ENCODE measurements at places on chromosomes 12 and 14. TPM values are rescaled to one million over a fixed set of nuclear protein-coding genes. Genes with fewer than 3 reads are reported as not detected.

DHH gene
- total RNA-seq: 0.08 TPM

DNA sequence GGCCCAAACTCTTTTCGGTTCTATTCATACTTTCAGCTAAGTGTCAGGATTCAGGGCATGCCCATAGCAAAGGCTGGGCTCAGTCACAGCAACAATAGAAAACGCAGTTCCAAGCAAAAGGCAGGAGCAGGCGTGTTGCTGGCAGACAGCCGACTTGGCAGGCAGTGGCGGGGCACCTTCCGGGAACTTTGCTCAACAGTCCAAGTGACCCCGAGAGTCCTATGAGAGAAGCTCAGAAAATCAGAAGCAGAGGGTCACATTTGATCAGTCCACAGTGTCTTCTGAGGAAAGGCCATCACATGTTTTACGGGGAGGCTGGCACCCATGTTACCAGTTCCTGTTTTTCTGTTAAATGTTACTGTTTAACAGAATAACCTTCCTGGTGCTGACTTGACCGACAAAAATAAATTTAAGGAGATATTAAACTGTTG is 115.0 kb downstream of the DACT1 start:
- no peak overlapping the region for H3K4me3 ChIP-seq
- no peaks in the 10 kb centered on the region for H3K36me3 ChIP-seq
- H3K27ac ChIP-seq: no peak overlapping the region

OTX2 gene
- total RNA-seq: not detected

DNA sequence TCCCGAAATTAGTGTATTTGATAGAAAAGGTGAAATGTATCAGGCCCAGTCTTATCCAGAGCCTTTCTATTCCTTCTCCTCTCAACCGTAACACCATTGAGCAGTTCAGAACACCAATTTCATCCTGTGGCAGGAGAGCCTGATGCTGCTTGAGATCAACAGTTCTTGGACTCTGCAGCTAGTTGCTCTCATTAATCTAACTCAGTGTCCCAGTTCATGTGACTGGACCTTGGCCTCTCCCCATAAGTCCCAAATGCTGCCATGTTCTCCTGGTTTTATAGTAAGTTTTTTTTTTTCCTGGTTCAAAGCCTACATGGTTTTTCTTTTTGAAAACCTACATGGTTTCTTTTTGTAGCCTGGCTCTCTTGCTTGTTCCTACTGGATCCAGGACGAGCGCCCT is 293.9 kb downstream of the ITPR2 start:
- H3K36me3 ChIP-seq: no peaks in the 10 kb centered on the region
- no peaks in the 10 kb centered on the region for H3K4me1 ChIP-seq
- H3K27me3 ChIP-seq: no peaks in the 10 kb centered on the region
- H3K4me3 ChIP-seq: no peak overlapping the region
- DNase-seq: no peak

CABP1 gene
- 3.4 TPM for total RNA-seq

GRCh38 chr14:71607056-71607455 is 325.2 kb upstream of the RGS6 start:
- no peaks in the 10 kb centered on the region for H3K27me3 ChIP-seq
- H3K4me1 ChIP-seq: no peaks in the 10 kb centered on the region
- no peak for DNase-seq
- no peaks in the 10 kb centered on the region for H3K36me3 ChIP-seq

GRCh38 chr14:97446087-97446486 is 648.9 kb downstream of the VRK1 start:
- no peaks in the 10 kb centered on the region for H3K36me3 ChIP-seq
- DNase-seq: no peak
- no peaks in the 10 kb centered on the region for H3K4me1 ChIP-seq
- no peak overlapping the region for H3K27ac ChIP-seq
- H3K27me3 ChIP-seq: no peaks in the 10 kb centered on the region

RDH16 gene
- total RNA-seq: 0.52 TPM

P2RX4 gene
- total RNA-seq: 3.4 TPM

DNA sequence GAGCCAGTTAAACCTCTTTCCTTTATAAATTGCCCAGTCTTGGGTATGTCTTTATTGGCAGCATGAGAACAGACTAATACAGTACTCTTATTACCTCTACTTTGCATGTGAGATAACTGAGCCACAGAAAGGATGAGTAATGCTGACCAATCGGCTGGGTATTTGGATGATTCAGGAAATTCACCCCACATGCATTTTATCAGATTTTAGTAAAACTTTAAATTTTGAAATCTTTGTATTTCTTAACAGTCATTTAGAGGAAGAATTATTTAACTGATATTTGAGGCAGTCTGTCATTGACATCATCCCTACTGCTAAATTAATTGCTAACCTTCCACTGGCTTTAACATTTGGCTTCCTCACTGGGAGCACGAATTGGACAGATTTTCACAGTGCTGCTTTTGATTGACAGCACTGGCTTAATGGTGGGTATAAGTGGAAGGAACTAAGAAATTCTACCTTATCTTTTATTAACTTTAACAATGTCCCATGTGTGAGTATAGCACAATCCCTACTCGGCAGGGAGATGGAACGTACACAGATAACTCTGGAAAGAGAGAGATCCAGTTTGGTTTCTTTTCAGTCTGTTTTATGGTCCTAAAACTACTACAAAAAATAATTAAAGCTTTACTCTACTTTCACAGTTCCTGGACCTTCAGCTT is 261.0 kb downstream of the DACT1 start:
- no peak for DNase-seq
- no peak overlapping the region for H3K27ac ChIP-seq
- no peaks in the 10 kb centered on the region for H3K36me3 ChIP-seq

CLEC2A gene
- not detected for total RNA-seq

GRCh38 chr14:32074887-32075572 is 2.1 kb upstream of the ARHGAP5 start:
- H3K27me3 ChIP-seq: no peaks in the 10 kb centered on the region
- no peak for DNase-seq
- H3K4me1 ChIP-seq: peaks cover 20% of the 10 kb centered on the region
- peak overlapping the region; percentile 95 for H3K27ac ChIP-seq
- peak overlapping the region; percentile 90 for H3K4me3 ChIP-seq
- no peaks in the 10 kb centered on the region for H3K36me3 ChIP-seq

DNA sequence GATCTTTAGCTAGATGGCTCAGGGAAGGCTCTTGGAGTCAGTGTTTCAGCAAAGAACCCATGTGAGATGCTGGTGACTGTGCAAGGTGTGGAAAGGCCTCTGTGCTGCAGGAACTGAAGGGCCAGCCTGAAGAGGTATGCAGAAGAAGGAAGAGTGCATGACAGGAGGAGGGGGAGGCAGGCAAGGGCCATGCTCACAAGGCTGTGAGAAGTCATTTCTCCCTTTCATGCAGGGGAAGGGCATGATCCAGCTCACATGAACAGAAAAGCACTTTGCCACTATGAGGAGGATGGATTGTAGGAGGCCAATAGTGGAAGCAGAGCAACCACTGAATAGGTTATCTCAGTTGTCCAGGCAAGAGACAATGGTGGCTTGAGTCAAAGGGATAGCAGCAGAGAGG is 83.7 kb downstream of the SSPN start:
- peaks cover 20% of the 10 kb centered on the region for H3K4me1 ChIP-seq
- DNase-seq: no peak

DNA sequence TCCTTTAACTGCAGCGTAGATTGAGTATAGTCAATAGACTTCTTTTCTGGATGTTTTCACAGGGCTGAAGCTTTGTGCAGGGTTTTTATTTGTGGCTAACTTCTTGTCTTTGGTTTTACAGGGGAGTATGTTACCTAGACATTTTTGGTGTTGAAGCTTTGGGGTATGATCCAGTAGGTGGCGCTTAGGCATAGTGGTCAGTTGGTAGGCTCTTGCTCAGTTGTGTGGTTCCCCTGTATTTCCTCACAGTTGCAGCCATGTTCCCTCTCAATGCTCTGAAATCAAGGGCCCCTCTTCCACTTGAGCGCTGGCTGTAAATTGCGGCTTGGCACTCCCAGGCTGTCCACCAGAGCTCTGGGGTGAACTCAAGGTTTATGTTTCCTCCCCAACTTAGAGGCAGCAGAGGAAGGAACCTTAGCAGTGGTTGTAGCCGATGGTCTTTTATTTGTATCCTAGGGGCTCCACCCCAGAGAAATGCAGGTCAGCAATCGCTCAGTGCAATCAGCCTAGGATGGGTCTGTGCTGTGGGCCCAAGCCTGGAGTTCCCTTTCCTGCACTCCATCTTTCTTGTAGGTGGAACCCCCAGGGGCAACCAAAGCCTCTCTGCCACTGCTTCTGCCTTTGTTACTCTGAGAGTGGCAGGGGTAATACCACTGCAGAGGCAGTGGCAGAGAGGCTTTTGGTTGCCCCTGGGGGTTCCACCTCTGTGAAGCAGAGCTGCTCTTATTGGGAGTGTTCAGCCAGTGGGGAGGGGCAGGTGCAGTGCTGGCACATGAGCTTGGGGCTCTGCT is 55.1 kb downstream of the CMAS start:
- no peaks in the 10 kb centered on the region for H3K36me3 ChIP-seq
- H3K27ac ChIP-seq: no peak overlapping the region
- no peak overlapping the region for H3K4me3 ChIP-seq
- H3K4me1 ChIP-seq: no peaks in the 10 kb centered on the region

GRCh38 chr14:77318006-77318553 is 2.6 kb downstream of the POMT2 start:
- no peak overlapping the region for H3K4me3 ChIP-seq
- peaks cover 74% of the 10 kb centered on the region for H3K4me1 ChIP-seq
- peak overlapping the region; percentile 85 for H3K27ac ChIP-seq
- no peaks in the 10 kb centered on the region for H3K36me3 ChIP-seq
- no peaks in the 10 kb centered on the region for H3K27me3 ChIP-seq
- DNase-seq: no peak

- no peak overlapping the region for H3K27ac ChIP-seq
- no peak overlapping the region for H3K4me3 ChIP-seq
- H3K27me3 ChIP-seq: no peaks in the 10 kb centered on the region
- no peak for DNase-seq
- H3K4me1 ChIP-seq: no peaks in the 10 kb centered on the region
- no peaks in the 10 kb centered on the region for H3K36me3 ChIP-seq
Observed at GRCh38 chr12:30098677-30099076, 314.9 kb upstream of the TMTC1 start.

DNA sequence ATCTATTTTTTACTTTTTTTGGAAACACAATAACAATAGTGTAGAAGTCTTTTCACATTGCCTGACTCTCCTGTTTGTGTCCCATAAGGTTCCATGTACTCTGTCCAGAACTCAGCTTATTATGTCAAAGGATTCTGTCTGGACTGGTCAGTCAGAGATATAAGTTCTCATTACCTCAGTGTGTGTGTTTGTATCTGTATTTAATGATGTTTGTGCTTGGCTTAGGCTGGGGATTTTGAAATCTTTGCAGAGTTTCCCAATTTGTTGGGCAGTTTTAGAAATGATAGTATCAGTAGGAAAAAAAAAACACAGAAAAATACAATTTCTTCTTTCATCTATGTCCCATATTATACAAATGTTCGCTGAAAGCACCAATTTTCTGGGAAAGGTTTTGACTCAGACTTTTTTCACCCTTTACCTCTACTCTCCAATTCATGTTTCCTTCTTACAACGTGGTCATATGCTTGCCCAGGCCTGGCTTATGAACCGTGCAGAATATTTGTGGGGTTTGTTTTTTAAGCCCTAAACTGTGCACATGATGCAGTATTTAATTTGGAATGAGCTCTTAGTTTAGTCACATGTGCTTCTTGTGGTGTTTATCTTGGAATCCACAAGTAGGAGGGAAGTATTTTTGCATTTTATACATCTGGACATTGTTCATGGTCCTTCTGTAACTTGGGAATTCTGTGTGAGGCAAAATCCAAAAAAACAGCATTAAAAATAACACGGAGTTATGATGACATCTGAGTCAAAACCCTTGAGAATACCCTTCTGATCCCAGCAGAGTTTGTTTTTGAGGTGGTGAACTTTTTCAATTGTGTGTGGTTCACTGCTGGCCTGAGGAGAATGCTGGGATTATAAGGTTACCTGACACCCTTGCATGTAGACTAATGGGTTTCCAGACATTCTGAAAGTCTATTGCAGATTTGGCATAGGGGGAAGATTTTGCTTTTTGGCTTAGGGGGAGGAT is 121.2 kb downstream of the RAD51B start:
- no peaks in the 10 kb centered on the region for H3K27me3 ChIP-seq
- peak overlapping the region; percentile 17 for H3K4me3 ChIP-seq
- H3K36me3 ChIP-seq: no peaks in the 10 kb centered on the region

DNA sequence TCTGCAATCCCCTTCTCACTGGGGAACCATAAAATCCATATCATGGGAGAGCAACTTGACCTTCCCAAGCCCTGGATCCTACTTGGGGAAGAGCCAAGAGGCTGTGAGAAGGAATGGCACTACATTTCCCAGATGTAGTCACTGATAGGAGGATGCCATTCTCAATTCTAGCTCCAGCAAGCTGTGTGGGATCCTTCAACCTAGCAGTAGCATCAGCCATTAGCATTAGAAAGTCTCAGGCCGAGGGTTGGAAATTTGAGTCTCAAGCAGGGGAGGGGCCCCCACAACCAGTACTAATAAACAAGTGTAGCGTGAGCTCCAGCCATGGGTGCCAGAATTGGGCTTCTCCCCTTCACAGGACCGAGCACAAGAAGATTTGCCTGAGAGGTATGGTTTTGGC is 84.3 kb upstream of the NELL2 start:
- H3K4me3 ChIP-seq: no peak overlapping the region
- no peak overlapping the region for H3K27ac ChIP-seq
- H3K27me3 ChIP-seq: no peaks in the 10 kb centered on the region
- no peaks in the 10 kb centered on the region for H3K36me3 ChIP-seq

- no peak overlapping the region for H3K4me3 ChIP-seq
- DNase-seq: no peak
- H3K4me1 ChIP-seq: no peaks in the 10 kb centered on the region
- no peaks in the 10 kb centered on the region for H3K27me3 ChIP-seq
- H3K36me3 ChIP-seq: no peaks in the 10 kb centered on the region
Observed at GRCh38 chr12:39235990-39236767, 206.7 kb downstream of the KIF21A start.

DNA sequence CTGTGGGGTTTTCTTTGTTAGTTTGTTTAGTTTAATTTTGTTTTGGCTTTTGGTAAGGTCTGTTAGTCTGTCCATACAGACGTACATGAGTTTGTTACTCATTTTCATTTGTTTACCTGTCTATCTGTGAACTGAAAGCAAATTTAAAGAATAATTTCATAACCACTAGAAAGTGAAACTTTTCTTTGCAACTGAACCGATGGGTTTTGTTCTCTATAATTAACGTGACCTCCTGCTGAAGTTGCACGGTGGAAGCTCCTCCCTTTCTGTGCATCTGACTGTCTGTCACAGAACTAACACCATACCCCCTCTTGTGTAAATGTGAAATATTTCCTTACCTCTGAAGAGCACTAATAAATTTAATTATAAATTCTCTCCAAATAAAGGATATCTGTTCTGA is 595.5 kb downstream of the GALC start:
- H3K4me3 ChIP-seq: no peak overlapping the region
- H3K27ac ChIP-seq: no peak overlapping the region
- H3K4me1 ChIP-seq: no peaks in the 10 kb centered on the region
- no peaks in the 10 kb centered on the region for H3K36me3 ChIP-seq

ADCY6 gene
- total RNA-seq: 13.1 TPM

DNA sequence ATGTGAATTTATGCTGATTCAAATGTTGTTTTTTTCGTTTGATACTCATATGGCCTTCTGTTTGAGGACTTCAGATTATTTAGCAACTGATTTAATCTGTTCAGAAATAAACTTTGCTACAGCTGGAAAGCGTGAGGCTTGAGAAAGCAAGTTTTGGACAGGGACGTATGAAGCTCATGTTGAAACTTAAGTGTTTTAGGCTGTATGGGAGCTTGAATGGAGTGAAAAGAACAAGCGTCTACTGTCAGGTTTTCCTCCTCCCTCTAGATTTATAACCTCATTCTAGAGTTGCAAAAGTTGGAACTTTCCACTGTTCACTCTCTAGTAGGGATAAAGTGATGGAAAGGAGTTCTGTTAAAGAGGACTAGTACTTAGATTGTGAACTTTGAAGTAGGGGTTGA is 1.0 kb downstream of the PRPF39 start:
- peak overlapping the region; percentile 89 for H3K27ac ChIP-seq
- no peaks in the 10 kb centered on the region for H3K36me3 ChIP-seq
- peak overlapping the region; percentile 88 for H3K4me3 ChIP-seq
- peaks cover 31% of the 10 kb centered on the region for H3K4me1 ChIP-seq
- DNase-seq: no peak
- no peaks in the 10 kb centered on the region for H3K27me3 ChIP-seq

Measured in psoas muscle (tissue), 8 donors.